ENCODE measurements at places on chromosomes 5 and 9.
A peak's percentile ranks its signal among the peaks of the same experiment; 100 is the strongest.

DNA sequence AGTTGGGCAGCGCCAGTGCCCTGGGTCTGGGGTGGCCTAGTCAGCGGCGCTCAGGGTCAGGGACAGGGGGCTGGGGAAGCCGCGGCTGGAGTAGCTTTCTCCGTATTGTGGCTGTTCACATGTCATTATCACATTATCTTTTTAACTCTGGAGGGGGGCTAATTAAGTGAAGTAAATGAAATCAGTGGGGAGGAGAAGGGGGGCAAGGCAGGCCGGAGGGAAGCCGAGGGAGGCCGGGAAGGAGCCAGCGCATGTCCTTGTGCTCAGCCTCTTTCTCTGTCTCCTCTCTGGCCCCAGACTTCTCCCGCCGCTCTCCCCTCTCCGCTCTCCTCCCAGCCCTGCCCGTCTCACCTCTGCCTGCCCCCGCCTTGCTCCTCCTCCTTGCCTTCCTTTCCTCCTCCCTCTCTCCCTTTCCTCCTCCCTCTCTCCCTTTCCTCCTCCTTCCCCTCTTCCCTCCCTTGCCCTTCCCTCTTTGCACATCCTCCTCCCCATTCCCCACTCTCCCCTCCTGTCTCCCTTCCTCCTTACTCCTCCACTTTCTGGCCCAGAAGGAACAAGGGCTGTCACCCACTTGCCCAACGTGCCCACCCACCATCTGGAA lies 38.7 kb downstream of the ASS1 start:
- no peak for DNase-seq

- DNase-seq, result no peak
Measured at GRCh38 chr5:55063899-55064298, 38.5 kb upstream of the GZMA start.

GRCh38 chr5:125251703-125252102 lies 505.3 kb upstream of the ZNF608 start:
- no peak for DNase-seq

DNA sequence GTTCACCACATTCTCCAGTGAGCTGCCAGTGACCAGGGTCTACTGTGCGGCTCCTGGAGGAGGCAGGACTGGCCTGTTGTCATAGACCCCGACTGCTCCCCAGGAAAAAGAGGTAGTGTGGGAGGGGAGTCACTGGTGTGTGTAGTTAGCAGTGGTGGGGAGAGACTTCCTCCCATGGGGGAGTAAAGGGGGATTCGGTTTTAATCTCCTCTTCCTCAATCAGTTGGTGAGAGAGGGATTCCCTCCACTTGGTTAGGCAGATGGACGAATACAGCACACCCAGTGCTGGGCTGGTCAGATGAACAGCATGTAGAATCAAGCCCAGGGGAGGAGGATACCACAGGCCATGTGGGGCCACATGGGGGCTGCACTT lies 207.6 kb upstream of the S1PR3 start:
- DNase-seq, result peak; percentile 77

DNA sequence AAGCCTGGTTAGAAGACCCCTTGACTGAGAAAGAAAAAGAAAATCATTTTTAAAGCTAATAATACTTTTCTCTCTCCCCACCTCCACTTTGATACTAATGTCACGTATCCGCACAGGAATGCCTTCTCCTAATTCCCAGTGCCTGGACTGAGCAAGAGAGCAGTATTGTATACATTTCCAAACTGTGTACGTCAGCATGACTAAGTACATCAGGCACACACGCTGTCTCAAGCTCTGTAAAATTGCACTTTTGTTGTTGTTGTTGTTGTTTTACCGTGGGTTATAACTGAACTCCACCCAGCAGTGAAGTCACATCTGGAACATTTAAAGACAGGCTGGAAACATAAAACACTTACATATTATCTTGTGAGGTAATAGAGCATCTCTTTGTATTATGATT lies 407.6 kb downstream of the DNAH5 start:
- no peak for DNase-seq

- no peak for DNase-seq
Measured at GRCh38 chr9:85700330-85700729, 41.4 kb downstream of the AGTPBP1 start.

DNA sequence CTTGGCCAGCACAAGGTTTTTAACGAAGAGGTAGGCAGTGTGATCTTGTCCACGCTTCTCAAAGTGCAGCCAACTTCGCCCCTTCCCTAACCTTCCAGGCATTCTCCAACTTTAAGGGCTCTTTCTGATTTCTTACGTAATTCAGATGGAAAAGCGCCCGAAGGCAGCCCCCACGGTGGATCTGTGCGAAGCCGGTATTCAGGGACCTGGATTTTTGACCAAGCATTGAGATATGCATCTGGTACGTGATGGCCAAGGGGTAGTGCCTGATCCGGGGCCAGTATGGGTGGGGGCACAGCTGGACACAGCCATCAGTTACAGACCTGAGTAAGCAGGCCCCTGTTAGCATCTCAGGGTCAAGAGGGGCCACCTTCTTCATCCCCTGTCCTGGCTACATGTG lies 80.0 kb downstream of the AMBP start:
- DNase-seq, result no peak

DNA sequence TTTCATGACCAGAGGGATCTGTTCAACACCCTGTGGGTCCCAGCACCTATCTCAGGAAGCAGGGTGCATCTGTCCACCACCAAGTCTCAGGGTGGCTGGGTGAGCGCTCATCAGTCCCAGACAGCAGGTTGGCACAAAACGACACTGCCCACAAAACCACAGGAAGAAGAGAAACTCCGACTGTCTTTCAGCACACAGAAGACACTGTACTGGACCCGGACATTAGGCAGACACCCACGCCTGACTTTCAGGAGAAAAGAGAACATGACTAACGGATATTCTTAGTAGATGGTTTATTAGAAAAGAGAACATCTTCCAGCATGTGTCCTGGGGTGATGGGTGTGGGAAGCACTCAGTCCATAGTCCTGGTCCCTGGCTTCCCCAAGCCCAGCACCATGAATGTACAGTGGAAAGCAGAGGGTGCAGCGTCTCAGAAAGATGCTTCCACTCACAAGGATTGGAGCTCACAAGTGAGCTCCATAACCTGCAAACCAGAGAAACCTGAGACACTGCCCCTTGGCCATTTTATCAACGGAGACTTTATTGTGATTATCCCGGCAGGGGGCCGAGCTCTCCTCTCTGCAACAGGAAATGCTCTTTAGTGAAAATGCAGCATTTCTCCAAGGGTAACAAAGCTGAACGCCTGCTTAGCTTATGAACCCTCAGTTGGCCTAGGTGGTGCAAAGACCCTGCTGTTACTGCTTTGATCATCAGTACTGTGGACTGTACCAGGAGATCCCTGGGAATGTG lies 35.8 kb upstream of the LCP2 start:
- DNase-seq, result peak; percentile 91

- DNase-seq, result no peak
Measured at GRCh38 chr5:127804886-127805426, 101.8 kb downstream of the CCDC192 start.

DNA sequence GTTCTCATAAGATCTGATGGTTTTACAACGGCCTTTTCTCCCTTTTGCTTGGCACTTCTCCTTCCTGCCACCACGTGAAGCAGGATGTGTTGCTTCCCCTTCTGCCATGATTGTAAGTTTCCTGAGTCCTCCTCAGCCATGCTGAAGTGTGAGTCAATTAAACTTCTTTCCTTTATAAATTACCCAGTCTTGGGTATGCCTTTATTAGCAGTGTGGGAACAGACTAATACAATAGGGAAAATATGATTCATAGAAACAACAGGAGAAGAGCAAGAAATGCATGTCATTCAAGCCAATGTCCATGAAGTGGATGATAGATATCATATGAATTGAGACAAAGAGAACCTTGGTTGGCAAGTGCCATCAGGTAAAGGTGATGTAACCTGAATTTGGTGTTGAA lies 128.3 kb upstream of the HAPLN1 start:
- peak; percentile 33 for DNase-seq

GRCh38 chr9:136257381-136258298 lies 12.0 kb upstream of the QSOX2 start:
- DNase-seq, result no peak

GRCh38 chr9:27379311-27380251 lies 82.6 kb upstream of the EQTN start:
- no peak for DNase-seq

DNA sequence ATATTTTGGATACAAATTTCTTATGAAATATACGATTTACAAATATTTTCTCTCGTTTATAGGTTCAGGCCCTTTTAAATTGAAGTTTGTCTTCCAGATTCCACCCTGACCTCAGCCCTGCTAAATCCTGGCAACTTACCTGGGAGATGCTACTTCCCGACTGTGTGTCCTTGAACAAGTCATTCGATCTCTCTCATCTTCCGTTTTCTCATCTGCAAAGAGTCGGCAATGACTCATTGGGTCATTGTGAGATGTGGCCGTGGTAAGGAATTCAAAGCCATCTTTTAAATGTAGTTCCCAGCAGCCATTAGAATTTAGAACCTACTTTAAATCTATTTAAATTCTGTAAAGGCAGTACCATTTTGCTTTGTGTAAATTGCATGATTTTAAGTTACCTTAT lies 72.5 kb downstream of the LHX2 start:
- no peak for DNase-seq

- DNase-seq, result no peak
Measured at GRCh38 chr9:109167716-109168115, 667 bp upstream of the FRRS1L start.

- no peak for DNase-seq
Measured at GRCh38 chr5:75951716-75952115, 131.5 kb upstream of the SV2C start.

GRCh38 chr9:21810388-21810787 lies 8.0 kb downstream of the MTAP start:
- no peak for DNase-seq

DNA sequence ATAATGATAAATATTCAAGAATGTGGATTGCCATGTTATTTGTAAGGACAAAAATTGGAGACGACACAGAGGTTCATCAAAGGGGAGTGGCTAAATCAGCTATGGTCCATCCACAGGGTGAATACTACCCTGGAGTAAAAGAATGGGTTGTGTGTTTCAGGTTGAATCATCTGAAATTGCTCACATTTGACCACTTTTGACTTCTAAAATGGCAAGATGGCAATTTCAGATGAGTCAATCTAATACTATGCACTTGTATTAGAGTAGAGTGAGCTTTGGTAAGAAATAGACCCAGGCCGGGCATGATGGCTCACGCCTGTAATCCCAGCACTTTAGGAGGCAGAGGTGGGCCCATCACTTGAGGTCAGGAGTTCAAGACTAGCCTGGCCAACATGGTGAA lies 131.8 kb downstream of the GAPVD1 start:
- DNase-seq, result no peak

DNA sequence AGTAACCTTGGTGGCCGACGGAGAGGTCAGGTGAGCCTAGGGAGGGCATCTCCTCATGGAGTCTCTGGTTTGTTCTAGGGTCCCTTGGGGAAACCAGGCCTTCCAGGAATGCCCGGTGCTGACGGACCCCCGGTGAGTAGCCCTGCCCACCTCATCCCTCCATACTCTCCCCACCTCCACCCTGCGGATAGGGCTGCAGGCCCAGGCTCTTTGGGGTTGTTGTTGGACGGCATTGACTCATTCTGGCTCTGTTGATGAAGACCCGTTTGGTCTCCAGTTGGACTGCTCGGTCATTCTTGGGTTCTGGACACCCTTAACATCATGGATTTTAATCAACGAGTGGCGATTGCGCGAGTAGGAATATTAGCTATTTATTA lies 112.3 kb upstream of the FCN2 start:
- no peak for DNase-seq

Measured in Kasumi-1 (cell line).